ENCODE measurements at places on chromosomes 7 and 10. TPM values are rescaled to one million over a fixed set of nuclear protein-coding genes. Genes with fewer than 3 reads are reported as not detected.

DNA sequence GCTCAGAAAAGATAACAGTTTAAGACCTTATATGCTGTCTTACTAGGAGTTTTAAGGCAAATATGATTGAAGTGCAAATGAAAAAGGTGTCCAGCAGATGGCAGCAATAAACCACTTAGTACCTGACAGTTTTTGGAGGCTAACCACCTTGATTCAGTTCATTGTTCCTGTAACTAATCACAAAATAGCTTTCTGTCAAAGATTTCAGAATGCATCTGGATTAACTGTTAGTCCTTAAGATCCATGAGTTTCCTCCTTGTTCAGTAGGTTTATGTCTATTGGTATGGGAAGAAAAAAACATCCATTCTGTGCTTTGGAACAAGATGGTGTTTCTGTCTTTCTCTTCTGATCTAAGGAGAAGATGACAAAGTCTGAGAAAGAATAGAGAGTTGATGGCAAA, 46.6 kb downstream of the CCSER2 start:
- DNase-seq: peak; percentile 57

GRCh38 chr7:129072479-129073011, 17.6 kb upstream of the TNPO3 start:
- no peak for DNase-seq

GRCh38 chr7:132112657-132113056, 463.6 kb downstream of the PLXNA4 start:
- DNase-seq: no peak

- DNase-seq: no peak
Measured at GRCh38 chr10:3781468-3782145, 3.4 kb downstream of the KLF6 start.

DNA sequence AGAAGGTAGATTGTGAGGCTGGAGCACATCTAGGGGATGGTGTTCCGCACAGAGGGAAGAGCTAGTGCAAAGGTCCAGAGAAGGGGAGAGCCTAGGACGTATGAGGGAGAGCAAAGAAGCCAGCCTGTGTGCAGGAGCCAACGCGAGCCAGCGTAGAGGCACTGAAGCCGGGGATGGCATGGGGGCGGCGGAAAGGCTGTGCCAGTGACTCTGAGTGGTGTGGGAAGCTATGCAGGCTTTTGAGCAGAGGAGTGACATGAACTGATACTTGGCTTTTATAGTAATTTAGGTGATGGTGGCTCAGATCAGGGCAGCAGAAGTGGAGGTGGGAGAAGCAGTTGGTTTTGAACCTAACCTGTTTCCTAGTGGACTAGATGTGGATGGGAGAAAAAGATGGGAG, 65.8 kb downstream of the ATXN7L1 start:
- DNase-seq: no peak

GRCh38 chr7:120272701-120273475, at the start of gene KCND2:
Gene KCND2, plus strand, starts transcription at chr7:120273175.
- DNase-seq: peak; percentile 15

DNA sequence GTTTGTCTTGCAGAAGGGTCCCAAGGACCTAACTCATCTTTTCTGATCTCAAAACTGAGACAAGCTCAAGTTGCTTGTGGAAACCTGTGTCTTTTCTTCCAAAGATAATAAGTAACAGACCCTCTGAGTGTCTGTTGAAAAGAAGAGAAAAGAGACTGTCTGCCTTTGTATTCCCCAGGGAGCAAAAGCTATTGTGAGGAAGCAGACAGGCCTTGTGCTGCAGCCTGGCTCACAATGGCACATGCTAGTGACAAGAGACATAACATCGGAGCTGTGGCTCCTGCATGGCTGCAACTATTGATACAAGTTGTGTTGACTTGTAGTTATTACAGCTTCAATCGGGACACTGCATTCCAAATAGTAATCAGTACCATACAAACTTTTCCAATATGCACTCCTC, 202.9 kb downstream of the DKK1 start:
- no peak for DNase-seq

DNA sequence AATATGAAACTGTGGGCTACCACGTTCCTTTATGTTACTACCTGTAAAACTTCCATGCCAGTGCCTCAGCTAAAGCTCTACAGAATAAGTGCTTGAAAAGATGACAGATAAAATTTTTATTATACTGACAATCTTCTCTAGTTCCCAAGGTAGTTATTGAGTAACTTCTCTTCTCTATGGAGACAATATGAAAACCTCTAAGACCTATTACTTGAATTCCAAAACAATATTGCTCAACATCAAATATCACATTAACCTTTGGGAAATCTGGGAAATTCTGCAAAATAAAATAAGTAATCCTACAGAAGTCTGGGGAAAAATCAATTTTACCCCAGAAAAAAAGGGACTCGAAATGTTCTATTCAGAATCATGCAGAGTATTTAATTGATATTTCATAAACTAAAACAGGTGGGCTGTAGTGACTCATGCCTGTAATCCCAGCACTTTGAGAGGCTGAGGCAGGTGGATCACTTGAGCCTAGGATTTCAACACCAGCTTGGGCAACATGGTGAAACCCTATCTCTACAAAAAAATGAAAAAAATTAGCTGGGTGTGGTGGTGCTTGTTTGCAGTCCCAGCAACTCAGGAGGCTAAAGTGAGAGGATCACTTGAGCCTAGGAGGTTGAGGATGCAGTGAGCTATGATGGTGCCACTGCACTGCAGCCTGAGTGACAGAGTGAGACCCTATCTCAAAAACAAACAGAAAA, 23.8 kb upstream of the ANK3 start:
- no peak for DNase-seq

- DNase-seq: no peak
Measured at GRCh38 chr7:71739520-71740173, 607.7 kb downstream of the GALNT17 start.

GIMAP7 gene
- 15.7 TPM for polyA plus RNA-seq

TMEM270 gene
- polyA plus RNA-seq: 0.21 TPM

CYP2W1 gene
- polyA plus RNA-seq: 1.8 TPM

TUBGCP2 gene
- 61.1 TPM for polyA plus RNA-seq

ZWINT gene
- 44.7 TPM for polyA plus RNA-seq
